Right ventricle myocardium inferior (tissue), 1 donor: ENCODE measurements at places on chromosomes 2 and 18.

GRCh38 chr2:31957354-31958139 is 53.3 kb downstream of the MEMO1 start:
- DNase-seq, result no peak

DNA sequence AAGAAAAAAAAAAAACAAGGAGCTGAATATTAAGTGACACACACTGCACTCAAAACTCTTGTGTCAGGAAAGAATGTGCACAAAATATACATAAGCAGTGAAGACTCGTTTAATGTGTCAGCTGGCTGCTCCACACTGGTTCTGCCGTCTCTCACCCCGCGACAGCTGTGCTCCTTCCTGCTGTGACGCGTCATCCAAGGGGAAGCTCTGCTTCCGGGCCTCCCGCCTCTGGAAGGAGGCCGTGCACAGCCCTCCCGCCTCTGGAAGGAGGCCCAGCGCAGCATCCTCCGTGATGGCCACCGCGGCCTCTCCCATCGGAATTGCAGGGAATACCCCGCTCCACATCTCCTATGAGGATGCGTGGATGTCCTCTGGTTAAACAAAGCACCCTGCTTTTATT is 151.0 kb downstream of the HDAC4 start:
- DNase-seq, result peak; percentile 89

DNA sequence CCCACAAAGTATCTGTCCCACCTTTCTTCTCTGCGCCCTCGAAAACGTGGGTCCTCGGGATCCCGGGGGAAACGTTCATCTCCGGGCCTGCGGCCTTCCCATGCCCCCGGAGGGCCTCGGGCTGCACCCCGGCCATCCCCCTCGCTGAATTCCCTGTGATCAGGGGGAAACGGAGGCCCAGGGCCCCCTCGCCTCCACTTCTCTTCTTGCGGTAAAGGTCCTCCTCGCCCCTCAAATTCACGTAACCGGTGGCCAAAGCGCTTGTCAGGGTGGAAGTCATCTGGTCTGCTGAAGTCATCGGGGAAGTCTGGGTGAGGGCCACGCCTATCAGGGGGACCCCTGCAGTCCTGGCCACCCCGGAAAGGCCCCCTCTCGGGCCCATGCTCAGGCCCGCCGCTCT is 12.3 kb downstream of the SFT2D3 start:
- DNase-seq, result no peak

- DNase-seq, result no peak
These were observed 184.9 kb downstream of the UBE2E3 start for GRCh38 chr2:181165199-181165868.

DNA sequence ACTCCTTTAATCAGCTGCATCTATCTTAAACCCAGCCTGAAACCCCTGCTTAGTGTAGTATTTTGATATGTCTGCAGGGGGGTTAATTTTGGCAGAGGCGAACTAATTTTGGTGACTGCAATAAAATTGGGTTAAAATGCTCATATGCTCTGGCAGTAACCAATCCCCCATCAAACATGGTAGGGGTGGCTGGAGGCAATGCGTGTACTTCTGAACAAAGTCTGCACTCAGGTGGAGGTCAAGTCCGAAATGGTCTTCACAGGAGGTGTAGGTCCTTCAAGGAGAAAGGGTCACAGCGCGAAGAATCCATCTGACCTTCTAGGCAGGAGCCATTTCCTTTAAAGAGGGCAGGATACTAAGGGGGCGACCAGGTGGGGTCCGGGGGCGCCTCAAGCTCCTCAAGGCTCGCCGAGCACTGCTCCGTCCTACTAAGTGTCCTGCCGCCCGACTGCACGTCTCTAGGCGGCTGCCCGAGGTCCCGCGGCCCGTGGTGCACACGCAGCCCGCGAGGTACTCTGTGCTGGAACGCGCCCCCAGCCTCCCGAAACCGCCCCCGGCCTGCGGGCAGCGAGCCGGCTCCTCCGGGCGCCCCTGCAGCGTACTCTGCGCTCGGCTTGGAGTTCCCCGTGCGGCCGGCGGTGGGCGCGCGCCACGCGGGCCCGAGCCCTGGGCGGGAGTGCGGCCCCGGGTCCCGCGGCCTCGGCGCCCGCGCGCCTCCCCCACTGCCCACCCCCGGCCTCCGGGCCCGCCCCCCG is 1.7 kb upstream of the LDLRAD4 start:
- no peak for DNase-seq

DNA sequence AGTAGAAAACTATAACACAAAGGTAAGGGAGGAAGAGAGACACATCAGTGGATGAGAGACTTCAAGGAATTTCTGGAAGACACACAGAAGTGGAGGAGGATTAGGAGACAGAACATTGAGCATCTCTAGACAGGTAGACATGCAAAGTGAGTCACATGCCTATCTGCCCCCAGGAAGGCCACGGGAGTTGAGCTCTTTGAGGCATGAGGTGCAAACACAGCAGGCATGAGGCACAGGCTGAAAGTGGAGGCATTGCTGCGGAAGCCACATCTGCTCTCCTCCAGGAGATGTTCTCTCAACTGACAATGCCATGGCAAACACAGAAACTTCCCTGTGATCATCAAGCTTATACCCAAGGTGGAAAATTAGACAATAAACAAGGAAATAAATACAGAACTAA is 481.6 kb upstream of the MYT1L start:
- no peak for DNase-seq

- no peak for DNase-seq
These were observed 225.8 kb upstream of the SIX3 start for GRCh38 chr2:44715671-44716081.

- DNase-seq, result no peak
These were observed 121.2 kb upstream of the CTDP1 start for GRCh38 chr18:79558196-79558932.

- no peak for DNase-seq
These were observed 111.5 kb upstream of the EPC2 start for GRCh38 chr2:148533004-148533403.
